ENCODE measurements at places on chromosomes 2 and 18.

DNA sequence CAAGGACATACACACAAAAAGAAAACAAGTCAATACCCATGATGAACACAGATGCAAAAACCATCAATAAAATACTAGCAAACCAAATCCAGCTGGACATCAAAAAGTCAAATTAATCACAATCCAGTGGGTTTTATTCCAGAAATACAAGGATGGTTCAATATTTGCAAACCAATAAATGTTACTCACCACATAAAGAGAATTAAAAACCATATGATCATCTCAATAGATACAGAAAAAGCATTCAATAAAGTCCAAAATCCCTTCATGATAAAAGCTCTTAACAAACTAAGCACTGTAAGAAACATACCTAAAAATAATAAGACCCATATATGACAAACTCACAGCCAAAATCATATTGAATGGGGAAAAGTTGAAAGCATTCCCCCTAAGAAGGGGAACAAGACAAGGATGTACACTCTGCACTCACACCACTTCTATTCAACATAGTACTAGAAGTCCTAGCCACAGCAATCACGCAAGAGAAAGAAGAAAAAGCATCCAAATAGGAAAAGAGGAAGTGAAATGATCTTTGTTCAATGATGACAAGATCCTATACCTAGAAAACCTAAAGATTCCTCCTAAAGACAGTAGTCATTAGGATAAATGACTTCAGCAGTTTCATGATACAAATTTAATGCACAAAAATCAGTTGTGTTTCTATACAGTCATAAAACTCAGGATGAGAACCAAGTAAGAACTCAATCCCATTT is 62.6 kb downstream of the TRAPPC8 start:
- DNase-seq = no peak

DNA sequence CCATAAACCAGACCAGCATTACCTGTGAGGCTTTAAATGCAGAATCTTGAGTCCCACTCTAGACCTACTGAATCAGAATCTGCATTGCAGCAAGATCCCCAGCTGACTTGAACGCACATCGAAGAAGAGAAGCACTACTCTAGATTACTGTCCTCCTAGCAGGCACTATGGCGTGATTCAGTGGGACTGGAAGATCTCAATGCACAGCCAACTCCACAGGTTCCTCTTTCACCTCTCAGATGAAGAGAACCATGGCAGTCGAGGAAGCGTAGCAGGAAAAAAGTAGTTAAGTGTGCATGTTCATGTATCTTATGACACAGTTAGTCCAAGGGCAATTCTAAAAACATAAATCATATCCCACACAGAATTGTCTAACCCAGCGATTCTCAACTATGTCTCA is 97.4 kb downstream of the STK39 start:
- DNase-seq = no peak

DNA sequence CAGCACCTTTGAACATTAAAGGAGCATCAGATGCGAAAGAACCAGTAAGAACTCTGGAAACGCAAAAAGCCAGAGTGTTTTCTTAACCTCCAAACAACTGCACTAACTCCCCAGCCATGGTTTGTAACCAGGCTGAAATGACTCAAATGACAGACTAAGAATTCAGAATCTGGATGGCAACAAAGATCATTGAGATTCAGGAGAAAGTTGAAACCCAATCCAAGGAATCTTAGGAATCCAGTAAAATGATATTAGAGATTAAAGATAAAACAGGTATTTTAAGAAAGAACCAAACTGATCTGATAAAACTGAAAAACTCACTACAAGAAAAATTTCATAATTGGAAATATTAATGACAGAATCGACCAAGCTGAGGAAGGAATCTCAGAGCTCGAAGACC is 116.7 kb downstream of the PTRHD1 start:
- no peak for DNase-seq

DNA sequence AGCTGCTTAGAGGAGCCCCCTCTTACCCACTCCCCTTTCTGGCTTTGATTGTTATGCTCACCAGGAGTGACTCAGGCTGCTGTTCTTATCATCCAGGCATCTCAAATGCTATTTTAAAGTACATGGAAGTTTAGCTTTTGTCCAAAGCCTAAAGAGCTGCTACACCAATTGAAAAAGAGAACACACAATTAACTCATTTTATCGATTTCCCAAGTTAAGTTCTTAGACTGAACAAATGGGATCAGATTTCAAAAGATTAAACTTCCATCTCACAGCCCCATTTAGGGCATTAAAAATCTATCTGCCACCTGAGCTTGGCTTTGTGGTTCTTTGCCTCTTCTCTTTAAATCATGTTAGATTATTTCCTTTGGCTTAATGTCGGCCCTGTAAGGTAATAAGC is 81.2 kb downstream of the MYO5B start:
- no peak for DNase-seq

- no peak for DNase-seq
Observed at GRCh38 chr2:11029136-11029535, 117.4 kb downstream of the KCNF1 start.

- peak; percentile 51 for DNase-seq
Observed at GRCh38 chr2:177334940-177335543, 57.5 kb upstream of the AGPS start.

GRCh38 chr18:33212363-33212762 is 228.2 kb downstream of the CCDC178 start:
- DNase-seq = no peak

DNA sequence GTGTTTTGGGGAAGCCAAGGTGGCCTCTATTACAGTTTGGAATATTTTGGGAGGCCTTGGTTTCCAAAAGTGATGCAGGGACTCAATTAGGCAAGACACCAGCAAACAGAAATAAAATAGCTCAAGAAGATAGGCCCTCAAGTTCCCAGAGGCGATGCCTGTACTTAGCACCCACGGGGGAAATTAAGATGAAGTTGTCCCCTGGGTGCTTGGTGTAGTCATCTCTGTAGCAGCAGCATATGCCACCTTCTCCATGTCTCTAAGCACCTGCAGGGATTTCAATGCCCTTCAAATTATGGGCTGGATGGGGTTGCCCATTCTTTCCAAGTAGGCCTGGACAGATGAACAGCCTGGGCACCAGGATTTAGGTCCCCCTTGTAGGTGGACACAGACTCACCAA is 185.0 kb downstream of the CTIF start:
- DNase-seq = no peak

DNA sequence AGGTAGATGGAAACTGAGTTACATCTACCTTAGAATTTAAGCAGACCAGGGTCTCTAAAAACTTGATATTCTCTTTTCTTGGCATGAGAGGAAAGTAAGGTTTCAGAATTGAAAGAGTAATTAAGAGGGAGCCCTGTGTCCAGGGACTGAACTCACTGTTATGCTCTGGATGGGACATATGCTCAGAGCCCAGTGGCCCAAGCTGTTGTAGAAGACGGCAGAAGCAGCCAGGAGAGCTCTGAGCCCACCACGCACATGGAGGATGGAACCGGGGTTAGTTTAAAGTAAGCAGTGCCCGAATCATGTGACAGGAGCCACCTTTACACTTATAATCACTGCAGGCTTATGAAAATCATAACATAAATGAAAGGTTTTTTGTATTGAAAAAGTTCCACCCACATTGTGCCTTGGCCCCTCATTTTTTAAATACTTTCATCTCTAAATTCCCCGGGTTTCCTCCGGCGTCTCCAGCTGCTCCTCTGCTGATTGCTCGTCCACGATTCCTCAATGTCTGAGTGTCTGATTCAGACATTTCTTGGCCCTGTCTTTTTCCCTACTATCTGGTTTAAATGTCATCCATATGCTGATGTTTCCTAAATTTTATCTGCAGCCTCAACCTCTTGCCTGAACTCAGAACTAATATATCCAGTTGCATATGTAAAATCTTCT is 36.1 kb upstream of the SPTBN1 start:
- peak; percentile 50 for DNase-seq

GRCh38 chr2:130726614-130727180 is 2.2 kb upstream of the GPR148 start:
- no peak for DNase-seq

GRCh38 chr2:160407393-160408172 is 86.0 kb downstream of the RBMS1 start:
- peak; percentile 87 for DNase-seq

GRCh38 chr2:11466307-11467128 is 557 bp upstream of the E2F6 start:
- DNase-seq = no peak

DNA sequence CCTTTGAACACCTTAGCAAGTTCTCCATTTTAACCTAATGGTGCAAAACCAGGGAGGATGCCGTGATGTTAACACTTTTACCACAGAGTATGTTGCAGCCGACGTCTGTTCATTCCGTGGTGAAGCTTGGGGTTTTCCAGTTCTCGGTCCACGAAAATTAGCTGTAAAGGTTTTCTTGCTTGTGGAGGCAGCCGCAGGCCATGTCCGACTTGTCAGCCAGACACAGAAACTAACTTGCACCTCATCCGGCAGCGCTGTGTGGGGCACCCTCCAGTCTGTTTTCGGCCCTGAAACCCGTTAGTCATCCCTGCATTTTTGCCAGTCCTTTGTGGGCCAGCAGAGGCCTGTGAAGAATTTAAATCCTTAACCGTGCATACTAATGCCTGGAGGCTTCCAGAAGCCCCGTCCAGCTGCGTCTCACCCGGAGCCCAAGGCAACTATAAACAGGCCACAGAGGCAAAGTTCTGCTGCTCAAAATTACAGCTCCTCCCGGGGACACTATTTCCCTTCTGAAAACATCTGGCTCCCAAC is 70.6 kb downstream of the SH3YL1 start:
- DNase-seq = peak; percentile 42

- peak; percentile 0 for DNase-seq
Observed at GRCh38 chr2:39228413-39229209, 15.2 kb downstream of the CDKL4 start.

- no peak for DNase-seq
Observed at GRCh38 chr2:65536596-65536995, 104.2 kb upstream of the SPRED2 start.

DNA sequence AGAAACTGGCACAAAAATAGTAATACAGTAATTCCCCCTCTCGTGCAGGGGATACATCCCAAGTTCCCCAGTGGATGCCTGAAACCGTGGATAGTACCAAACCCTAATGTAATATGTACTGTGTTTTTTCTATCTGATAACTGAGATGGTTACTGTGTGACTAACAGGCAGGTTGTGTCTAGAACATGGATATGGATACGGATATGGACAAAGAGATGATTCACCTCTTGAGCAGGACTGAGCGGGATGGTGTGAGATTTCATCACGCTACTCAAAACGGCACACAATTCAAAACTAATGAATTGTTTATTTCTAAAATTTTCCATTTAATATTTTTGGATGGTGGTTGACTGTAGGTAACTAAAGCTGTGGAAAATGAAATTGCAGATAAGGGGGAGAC is 3.4 kb downstream of the MBD1 start:
- no peak for DNase-seq

- DNase-seq = no peak
Observed at GRCh38 chr2:43853141-43854081, 14.6 kb downstream of the ABCG8 start.

DNA sequence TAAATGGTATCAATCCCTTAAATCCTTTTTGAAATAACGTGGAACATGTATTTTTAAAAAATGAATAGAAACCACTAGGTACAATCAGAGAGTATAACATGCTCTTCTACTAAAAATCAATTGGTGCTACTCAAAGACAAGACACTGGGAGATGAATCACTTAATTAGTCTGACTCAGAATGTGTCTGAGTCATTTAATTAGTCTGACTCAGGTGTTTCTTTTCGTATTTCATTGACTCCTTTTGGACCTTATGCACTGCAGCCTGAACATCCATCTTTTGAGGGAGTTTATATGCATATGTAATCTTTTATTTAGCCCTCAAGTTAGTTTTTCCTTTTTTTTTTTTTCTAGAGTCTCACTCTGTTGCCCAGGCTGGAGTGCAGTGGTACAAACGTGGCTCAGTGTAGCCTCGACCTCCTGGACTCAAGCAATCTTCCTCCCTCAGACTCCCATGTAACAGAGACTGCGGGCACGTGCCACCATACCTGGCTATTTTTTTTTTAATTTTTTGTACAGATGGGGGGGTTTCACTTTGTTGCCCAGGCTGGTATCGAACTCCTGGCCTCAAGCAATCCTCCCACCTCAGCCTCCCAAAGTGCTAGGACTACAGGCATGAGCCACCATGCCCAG is 26.5 kb downstream of the PPP4R3B start:
- DNase-seq = peak; percentile 44

DNA sequence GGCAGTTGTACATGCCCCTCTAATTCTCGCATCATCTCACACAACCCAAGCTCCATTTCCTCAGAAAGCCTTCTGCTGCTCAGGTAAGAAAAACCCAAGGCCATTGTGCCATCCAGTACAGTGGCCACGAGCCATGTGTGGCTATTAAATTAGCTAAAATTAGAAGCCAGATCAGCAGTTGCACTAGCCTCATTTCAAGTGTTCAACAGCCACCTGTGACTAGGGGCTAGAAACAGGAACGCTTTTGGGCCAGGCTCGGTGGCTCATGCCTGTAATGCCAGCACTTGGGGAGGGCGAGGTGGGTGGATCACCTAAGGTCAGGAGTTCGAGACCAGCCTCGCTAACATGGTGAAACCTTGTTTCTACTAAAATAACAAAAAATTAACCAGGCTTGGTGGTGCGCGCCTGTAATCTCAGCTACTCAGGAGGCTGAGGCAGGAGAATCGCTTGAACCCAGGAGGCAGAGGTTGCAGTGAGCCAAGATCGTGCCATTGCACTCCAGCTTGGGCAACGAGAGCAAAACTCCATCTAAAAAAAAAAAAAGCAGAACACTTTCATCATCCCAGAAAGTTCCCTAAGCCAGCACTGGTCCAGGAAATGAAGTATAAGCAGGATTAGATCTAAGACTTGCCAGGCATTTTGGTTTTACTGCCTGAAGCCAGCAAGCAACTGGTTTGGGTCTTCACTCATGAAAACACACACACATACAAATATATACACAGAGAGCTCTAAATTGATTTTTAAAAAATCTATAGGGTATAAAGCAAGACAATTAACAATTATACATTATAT is 35.7 kb downstream of the ATP8B1 start:
- DNase-seq = peak; percentile 37

GRCh38 chr2:38065502-38066135 is 10.3 kb downstream of the CYP1B1 start:
- DNase-seq = no peak

- no peak for DNase-seq
Observed at GRCh38 chr2:190179754-190180312, 117.3 kb upstream of the MSTN start.

DNA sequence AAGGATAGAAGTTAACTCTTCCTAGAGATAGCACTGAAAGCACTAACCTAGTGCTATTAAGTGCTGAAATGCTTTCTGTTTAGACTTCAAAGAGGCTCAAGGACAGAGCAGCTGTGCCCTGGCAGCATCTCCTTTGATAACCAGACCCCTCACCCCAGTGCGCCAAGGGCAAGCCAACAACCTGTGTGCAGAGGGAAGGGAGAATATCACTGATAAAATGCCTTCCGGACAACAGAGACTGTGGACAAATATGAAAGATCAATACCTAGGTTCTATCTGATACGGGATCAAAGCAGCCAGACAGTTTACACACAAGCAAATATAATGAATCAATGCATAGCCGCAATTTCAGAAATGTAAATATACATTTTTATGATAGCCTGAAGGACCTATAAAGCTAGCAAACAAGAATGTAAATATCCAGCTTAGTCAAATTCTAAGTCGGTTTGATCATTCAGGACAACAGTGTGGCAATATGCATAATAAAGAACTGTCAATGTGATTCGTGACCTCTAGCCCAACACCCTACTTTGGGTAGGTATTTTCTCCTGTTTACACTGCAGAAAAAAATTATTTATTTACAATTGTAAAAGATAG is 91.8 kb upstream of the RFX8 start:
- no peak for DNase-seq

- peak; percentile 60 for DNase-seq
Observed at GRCh38 chr18:79442508-79443221, 46.9 kb downstream of the NFATC1 start.

Measured in AG10803 (cell line).